ENCODE measurements at places on chromosomes 16 and 17.

GRCh38 chr17:72943826-72944689, 148.4 kb downstream of the SLC39A11 start:
- no peak for DNase-seq

DNA sequence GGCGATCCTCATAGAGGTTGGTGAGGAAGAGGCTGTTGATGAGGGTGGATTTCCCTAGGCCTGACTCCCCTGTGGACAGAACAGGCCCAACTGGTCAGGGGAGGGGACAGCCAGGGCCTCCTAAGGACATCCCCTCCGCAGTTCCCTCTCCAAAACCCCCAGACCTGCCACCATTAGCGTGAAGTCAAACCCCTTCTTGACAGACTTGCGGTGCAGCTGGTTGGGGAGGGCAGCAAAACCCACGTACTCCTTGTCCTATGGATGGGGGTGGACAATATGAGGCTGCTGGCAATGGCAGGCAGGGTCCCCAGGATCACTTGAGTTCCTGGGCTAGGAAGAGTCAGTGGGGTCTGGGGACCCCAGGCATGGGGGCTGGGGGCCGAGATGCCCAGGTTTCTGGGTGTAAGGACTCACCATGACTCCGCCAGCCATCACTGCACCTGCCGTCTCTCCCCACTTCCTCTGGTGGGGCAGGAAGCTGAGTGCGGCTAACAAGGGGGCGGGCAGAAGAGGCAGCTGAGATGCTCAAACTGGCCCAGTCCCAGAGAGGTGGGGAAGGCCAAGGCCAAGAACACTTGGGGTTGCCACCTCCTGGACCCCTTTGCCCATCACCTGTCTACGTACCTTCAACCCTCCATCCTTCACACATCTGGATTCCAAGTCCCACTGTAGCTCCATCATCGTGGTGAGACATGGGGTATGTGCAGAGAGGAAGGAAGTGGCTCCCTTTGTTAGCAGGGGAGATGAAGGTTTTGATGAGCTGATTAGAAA, at the start of gene SEPTIN1:
SEPTIN1 (minus strand) TSS at position 451 of the 771 bp plus-strand sequence; CDS start at position 432, 19 bp downstream.
- DNase-seq, result no peak

DNA sequence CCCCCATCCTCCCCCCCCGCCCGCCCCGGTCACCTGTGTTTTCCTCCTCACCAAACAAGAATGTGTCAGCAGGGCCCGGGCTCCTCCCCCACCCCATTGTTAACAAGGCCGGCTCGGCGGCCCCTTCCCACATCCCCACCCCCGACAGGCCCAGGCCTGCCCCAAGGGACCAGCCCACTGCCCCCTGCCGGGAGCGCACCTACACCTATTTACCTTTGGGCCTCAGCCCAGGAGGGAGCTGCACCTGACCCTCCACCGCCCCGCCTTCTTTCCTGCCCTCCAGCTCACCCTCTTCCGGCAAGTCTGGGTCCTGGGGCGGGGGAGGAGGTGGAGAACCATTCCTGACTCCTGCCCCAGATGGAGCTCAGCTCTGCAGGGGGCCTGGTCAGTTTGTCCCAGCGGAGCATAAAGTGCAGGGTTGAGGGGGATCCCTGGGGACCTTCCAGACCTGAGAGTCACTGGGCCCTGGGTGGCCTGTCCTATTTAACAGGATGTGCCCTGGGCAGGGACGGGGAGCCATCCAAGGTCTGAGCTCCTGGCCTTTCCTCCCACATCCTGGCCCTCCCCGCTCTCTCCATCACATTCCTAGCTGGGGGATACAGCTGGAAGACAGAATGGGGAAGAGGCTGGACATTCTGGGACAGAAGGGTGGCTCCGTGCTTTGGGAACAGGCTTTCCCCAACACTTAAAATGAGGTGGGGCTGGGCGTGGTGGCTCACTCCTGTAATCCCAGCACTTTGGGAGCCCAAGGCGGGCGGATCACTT, 8.3 kb downstream of the FOXJ1 start:
- no peak for DNase-seq

GRCh38 chr17:72336804-72337070, 215.9 kb downstream of the SOX9 start:
- no peak for DNase-seq

GRCh38 chr16:2985462-2985861, 5.2 kb upstream of the PKMYT1 start:
- no peak for DNase-seq

DNA sequence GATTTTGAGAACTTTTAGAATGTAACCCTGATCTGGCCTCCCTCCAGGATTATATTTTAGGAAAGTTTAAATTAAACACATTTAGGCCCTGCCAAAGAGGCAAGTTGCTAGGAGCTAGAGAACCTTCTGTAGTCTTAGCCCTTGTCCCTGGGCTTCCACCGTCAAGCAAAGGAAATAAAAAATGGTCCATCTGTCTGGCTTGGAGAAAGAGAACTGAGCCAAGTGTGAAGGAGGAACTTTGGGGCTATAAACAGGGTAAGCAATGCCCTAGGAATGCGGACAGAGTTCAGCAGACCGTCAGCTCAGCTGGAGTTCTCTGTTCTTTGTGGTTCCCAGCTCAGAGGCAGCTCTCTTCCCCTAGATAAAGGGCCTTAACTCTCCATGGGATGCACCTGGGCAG, 29.6 kb downstream of the RCVRN start:
- DNase-seq, result no peak

DNA sequence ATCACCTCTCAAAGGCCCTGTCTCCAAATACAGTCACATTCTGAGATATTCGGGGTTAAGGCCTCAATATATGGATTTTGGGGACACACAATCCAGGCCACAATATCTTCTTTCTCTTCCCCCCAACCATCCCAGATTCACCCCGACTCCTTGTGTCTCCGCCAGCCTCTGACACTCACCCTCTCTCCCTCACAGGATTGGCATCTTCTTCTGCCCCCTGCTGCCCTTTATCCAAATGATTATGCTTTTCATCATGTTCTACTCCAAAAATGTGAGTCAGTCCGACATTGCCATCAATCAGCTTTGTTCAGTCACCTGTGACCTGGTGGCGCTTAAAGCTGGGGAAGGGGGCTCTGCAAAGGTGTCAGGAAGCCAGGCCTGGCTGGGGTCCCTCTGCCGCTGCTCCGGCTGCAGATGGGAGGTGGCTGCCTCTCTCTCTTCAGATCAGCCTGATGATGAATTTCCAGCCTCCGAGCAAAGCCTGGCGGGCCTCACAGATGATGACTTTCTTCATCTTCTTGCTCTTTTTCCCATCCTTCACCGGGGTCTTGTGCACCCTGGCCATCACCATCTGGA, 35.1 kb downstream of the GDE1 start:
- DNase-seq, result no peak

- DNase-seq, result no peak
Measured at GRCh38 chr17:4186357-4186881, 43.4 kb downstream of the CYB5D2 start.

- no peak for DNase-seq
Measured at GRCh38 chr17:67044016-67044772, at the start of gene CACNG1. Gene CACNG1 (plus strand): TSS chr17:67044554. CDS start chr17:67044661, 107 bp downstream.

All from OCI-M1 (cell line).